ELF-1 (cell line): ENCODE measurements at places on chromosomes 3 and 15.

DNA sequence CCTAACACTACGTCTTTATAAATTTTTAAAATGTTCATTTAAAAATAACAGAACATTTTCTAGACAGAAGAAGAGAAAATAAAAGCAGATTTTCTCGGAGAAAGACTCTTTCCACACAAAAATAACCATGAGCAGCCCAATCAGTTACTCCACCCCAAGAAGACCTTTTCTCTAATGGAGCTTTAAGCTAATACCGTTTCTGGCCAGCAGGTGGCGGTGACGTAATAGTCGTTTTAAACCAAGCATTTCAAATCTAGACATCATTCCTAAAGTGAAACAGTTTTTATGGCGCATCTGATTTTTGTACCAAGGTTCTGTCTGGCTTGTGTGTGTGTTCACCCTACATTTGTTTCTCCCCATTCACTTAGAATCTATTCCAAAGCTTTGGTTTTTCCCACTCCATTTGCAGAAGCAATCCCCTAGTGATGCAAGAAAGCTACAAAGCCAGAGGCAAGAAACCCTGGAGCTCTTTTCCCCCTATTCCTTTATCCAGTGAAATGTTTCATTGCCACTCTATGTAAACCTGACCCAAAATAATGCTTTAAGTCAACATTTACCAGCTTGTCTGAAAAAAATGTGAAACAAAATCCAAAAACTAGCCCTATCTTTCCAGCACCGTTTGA lies 336.7 kb upstream of the IGF1R start:
- peak; percentile 79 for DNase-seq

- no peak for DNase-seq
Measured at GRCh38 chr3:106962993-106963392, 414.2 kb upstream of the CCDC54 start.

- DNase-seq, result no peak
Measured at GRCh38 chr15:76169018-76169417, 109.2 kb downstream of the TMEM266 start.

DNA sequence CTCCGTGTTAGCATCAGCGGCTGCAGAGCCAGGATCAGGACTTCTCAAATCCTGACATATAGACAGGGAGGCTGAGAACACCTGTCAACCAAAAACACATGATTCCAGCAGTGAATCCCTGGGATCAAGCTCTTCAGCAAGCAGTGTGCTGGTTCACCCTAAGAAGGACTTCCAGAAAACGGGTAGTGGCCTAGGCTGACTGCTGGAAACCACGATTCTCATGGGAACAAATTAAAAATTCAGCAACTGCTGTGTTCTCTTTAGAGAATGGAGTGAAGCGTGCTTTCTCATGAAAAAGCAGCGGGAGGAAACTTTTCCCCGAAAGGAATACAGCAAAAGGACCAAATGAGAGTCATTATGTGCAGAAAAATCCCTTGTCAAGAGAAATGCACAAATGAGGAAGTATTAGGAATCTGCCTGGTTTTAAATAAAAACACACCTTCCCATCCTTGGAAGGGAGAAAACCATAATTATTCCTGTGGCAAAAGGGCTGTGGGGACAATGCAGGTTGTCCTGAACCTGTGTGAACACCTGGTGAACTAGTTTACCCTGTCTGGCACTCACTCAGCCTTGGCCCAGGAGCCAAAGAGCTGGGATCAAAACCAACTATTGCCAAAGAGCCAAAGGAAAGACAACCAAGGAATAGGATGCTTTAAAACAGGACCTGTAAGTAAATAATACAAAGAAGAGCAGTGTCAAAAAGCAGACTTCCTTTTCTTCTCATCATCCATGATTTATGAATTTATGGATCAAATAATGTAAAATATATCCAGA lies 13.4 kb downstream of the IL12A start:
- no peak for DNase-seq

- no peak for DNase-seq
Measured at GRCh38 chr3:169172535-169172934, 491.0 kb downstream of the MECOM start.

GRCh38 chr3:69738859-69739203 lies 433 bp upstream of the MITF start:
- no peak for DNase-seq

DNA sequence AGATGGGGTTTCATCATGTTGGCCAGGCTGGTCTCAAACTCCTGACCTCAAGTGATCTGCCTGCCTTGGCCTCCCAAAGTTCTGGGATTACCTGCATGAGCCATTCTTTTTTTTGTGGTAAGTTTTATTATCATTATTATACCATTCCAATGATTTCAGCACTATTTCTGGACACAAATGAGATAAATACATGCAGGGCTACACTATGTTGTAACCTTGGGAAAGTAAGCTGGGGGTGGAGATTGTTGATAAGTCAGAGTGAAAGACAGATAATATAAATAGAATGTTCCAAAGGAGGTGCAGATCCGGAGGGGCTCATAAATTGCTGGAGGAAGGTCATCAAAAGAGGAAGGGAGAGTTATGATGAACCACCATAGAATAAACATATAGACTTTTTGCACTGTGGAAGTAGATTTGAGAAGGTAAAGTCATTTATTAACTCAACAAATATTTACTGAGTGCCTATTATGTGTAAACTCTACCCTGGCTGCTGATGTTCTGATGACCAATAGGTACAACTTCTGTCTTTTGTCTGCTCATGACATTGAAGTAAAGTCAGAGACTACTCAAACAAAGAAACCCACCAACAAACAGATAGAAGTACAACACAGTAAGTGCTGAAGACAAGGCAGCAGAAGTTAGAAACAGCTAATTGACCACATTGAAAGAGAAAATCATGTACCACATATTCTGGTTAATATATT lies 478.9 kb upstream of the GOLIM4 start:
- DNase-seq, result no peak
